ENCODE measurements at places on chromosomes 13 and 19. TPM values are rescaled to one million over a fixed set of nuclear protein-coding genes. Genes with fewer than 3 reads are reported as not detected.

GRCh38 chr13:107373551-107373950, 805.6 kb upstream of the ARGLU1 start:
- no peak for DNase-seq

Gene ICAM4
- total RNA-seq: 1.0 TPM

DNA sequence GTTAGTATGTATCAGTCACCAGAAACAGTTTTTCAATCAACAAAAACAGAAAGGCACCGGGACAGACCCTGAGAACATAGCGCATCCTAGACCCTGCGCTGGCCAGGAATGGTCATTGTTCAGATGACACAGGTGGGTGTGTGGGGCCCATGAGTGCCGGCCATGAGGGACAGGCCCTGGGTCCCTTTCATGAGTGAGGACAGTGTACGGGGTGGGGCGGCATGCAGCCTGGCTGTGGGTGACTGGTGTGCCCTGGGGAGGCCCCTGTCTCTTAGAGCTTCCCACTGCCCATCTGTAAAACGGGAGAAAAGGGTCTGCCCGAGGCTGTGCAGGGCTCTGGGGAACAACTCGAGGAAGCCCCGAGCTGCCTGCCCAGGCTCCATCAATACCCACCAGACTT, 25.8 kb downstream of the PBX4 start:
- no peak for DNase-seq

Gene NCR1
- total RNA-seq: not detected

- DNase-seq: no peak
Observed at GRCh38 chr19:42487032-42487797, 41.1 kb downstream of the CEACAM1 start.

GRCh38 chr19:34217952-34218817, 36.2 kb upstream of the GARRE1 start:
- DNase-seq: peak; percentile 66

- no peak for DNase-seq
Observed at GRCh38 chr13:102863590-102863989, 17.8 kb downstream of the ERCC5 start.

DNA sequence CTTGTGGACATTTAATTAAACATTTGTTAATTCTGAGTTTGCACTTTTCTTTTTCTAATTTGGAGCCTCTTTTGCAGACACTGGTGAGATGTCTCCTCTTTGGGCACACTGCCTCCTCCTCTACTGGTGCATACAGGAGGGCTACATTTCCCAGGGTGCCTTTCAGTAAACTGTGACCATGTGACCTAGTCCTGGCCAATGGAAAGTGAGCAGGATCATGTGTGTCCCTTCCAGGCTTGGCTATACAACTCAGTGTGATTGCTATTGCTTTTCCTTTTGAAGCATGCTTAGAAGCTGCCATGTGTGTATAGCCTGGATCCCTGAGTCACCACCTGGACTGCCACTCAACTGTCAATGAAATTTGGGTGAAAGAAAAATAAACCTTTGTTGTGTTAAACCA, 4.5 kb downstream of the IZUMO2 start:
- no peak for DNase-seq

DNA sequence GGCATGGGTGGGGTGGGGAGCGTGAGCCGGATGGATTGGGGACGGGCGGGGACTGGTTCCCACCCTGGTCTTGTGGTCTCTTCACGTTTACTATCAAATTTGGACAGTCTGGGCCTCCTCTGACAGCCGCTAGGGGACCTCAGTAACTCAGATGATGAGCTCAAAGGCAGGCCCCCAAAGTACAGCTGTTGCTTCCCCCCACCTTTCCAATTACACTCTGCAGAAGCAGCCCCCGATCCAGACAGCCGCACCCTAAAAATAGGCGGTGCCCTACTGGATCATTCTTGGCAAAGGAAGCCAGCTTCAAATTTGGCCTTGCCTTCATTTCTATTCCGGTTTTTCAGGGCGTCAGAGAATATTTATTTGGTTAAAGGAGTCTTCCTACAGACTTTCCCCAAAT, 1.9 kb upstream of the FOXO1 start:
- DNase-seq: peak; percentile 47

Gene LGALS14
- total RNA-seq: not detected

GRCh38 chr13:31365630-31366029, 165.9 kb downstream of the B3GLCT start:
- DNase-seq: no peak

DNA sequence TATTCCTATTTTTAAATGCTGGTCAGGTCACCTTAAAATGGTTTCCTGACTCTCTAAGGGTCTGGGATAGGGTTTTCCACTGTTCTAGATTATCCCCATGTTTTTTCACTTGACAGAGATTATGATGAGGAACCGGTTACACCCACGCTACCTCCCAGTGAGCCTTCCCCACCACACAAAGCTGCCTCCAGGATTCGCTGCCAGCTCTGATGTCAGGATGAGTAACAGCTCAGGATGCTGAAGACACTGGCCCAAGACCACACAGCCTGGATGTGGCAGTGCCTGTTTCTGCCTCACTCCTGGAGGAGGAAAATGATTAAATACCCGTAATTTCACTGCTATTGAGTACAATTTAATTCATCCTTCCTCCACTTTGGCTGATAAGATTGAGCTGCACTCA, 22.9 kb downstream of the ZNF114 start:
- no peak for DNase-seq

Gene TNNI3
- total RNA-seq: not detected

DNA sequence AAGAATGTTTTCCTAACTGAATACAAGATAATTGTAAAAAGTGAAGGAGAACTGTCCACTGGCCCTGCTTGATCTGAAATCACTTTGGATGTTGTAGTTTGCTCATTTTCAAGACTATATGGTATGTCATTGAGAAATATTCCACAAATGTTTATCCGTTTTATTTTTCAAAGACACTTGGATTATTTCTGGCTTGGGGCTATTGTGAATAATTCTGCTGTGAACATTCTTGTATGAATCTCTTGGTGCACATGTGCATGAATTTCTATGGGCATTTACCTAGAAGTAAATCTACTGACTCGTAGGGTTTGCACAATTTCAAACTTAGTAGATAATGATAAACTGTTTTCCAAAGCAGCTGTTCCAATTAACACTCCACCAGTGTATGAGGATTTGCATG, 8.6 kb downstream of the RXFP2 start:
- no peak for DNase-seq

GRCh38 chr19:16896146-16897028, 7.6 kb downstream of the F2RL3 start:
- no peak for DNase-seq

Gene PRR12
- total RNA-seq: 40.6 TPM

- no peak for DNase-seq
Observed at GRCh38 chr13:55432814-55433213, 1707.9 kb upstream of the PRR20A start.

GRCh38 chr19:12872941-12873890, 8.0 kb downstream of the DNASE2 start:
- DNase-seq: peak; percentile 64

Gene ADGRE3
- total RNA-seq: not detected

Gene TINCR
- 5.8 TPM for total RNA-seq

DNA sequence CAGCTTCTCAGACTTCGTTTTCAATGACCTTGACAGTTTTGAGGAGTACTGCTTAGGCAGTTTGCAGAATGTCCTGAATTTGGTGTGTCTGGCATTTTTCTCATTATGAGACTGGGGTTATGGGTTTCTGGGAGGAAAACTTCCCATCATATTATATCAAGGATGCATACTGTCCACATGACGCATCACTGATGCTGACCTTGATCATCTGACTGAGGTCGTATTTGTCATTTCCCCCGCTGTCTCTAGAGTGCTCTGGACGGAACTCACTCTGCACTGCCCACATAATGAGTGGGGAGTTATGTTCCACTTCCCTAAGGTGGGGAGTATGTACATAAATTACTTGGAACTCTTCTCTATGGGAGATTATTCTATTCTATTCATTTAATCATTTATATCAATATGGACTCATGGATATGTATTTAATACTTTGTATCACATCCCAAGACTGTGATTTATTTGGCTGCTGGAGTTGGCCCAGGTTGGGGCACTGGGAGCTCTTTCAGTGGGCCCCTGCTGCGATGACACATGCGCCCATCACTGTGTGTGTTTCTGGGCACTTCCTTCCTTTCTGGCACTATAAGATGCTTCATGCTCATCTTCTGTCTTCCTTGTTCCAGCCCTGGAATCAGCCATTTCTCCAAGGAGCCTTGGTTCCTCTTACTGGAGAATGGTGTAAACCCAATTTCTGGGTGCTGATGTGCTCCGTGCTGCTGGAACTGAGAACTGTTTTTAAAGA, 138.6 kb downstream of the MIPEP start:
- no peak for DNase-seq

DNA sequence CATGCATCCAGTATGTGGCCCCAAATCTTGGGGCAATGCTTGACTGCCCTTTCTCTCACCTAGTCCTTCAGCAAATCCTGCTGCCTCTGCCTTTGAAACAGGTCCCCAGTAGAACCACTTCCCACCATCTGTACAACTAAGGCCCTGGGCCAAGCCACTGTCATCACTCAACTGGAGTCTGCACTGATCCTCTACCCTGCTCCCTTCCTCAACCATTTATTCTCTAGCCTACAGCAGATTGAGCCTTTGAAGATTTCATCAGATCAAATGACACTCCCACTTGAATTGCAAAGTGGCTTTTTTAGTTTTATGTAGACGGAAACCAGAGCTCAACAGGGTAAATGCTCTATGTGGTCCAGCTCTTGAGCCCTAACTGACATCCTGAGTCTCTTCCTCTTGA, 43.5 kb downstream of the ATP8A2 start:
- DNase-seq: no peak

GRCh38 chr19:21483589-21484170, 21.7 kb upstream of the ZNF429 start:
- DNase-seq: peak; percentile 55

Gene ZNF132
- 8.0 TPM for total RNA-seq

Gene CDK8
- total RNA-seq: 18.0 TPM

DNA sequence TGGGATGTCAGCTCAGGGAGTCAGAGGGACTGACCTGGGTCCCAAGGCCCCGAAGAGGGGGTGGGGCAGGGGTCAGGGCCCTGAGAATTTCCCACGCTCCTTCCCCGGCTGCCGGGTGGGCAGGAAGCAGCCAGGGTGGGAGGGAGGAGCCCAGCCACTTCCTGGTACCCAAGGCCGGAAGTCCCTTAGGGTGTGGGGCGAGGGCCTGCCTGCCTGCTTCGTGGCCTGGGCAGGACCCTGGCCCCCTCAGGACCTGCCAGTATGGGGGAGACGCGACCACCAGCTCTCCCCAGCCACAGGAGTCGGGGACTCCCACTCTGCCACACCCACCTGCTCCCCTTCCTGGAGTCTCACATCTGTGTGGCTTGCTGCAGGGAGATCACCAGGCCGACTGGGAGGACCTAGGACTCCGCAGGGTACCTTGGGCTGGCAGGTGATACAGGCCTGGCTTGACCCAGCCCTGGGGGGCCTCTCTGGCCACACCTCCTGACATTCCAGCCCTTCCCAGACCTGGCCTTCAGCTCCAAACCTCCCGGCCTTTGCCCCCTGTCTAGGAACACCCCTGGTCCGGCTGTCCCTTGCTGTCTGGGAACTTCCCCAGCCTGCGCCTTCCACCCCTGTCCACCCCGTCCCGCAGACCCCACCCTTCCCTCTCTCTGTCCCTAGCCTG, 9.8 kb upstream of the CIRBP start:
- DNase-seq: no peak

DNA sequence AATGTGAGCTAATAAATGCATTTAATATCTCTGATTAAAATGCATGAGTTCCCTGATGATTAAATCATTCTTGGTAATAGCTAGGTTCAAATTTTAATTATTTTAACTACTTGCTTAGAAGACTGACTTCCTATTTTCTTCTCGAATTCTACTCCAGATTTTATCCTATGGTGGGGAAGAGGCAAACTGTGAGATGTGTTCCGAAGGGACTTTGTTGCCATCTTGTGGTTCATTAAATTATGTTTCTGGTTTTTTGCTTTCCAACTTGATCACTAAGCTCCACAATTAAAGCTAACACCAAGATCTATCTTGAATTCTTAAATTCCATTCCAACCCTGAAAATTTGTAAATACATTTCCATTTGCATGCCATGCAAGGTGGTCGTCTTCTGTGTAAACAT, 538.4 kb upstream of the PCDH20 start:
- no peak for DNase-seq

- DNase-seq: no peak
Observed at GRCh38 chr19:8113017-8113416, 36.4 kb downstream of the FBN3 start.

Gene HCST
- 6.8 TPM for total RNA-seq

DNA sequence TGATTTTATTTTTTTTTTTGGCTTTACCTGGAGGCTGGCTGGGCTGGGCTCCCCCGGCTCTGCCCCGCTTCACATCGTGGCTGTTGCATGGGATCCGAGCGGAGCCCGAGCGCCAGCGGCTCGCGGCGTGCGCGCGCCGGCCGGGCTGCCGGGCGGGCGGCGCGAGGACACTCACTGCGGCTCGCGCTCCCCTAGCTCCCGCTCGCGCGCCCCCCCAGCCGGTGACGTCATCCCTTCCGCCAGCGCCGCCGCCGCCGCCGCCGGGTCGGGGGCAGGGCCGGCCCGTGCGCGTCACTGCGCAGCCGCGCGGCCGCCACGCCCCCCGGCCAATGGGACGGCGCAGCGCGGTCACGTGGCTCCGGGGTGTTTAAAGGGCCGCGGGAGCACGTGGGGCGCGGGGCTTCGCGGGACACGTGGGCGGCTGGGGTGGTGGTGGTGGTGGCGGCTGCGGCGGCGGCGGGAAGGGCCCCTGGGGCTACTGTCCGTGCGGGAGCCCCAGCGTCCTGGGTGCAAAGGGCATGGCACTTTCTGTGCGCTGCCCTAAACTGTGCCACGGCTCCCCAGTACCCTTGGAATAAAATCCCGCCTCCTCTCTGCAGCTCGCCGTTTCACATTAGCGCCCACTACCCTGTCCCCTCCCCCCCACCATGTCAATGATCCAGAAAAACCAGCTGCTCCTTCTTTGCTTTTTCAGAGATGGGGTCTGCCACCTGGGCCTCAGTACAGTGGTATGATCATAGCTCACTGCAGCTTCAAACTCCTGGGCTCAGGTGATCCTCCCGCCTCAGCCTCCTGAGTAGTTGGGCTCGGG, at the start of gene PTPRS:
Gene PTPRS (minus strand): TSS at position 176 of the 811 bp plus-strand sequence. CDS start 54,672 bp downstream, outside the sequence.
- peak; percentile 72 for DNase-seq

Gene UBE2L5
- not detected for total RNA-seq

GRCh38 chr19:339262-339887, 5.2 kb downstream of the MIER2 start:
- no peak for DNase-seq

DNA sequence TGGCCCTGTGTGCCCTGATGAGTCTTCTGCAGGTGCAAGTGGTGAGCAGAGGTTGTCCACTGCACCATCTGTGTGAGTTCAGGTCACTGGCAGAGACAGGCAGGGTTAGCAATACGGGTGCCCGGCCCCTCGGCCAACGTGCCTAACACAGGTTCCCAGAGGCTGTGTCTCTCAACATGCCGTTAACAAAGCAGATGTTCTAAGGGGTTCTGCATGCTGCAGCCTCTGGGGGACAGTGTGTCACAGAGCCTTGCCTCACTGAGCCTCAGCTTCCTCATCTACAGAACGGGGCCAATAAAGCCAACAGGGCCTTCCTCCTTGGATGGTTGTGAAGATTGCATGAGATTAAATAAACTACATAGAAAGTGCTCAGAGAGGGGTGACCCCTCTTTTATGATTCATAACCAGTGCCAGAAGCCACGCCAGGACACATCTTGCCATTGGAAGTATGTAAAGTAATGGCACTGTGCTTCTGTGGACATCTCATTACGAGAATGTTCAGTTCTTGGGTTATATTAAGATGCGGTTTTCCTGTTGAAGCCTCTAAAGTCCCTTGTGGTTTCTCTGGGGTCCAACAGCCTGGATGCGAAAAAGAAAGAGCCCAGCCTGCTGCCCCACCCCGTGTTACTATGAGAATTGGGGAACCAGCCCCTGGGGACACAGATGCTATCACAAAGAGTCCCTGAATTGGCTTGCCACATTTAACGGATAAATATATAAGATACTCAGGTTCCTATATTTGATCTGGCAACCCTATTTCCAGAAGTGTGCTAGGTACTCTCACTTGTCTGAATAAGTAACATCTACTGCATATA, 11.2 kb upstream of the ARHGEF18 start:
- no peak for DNase-seq
